ENCODE measurements at places on chromosomes 2 and 18.

DNA sequence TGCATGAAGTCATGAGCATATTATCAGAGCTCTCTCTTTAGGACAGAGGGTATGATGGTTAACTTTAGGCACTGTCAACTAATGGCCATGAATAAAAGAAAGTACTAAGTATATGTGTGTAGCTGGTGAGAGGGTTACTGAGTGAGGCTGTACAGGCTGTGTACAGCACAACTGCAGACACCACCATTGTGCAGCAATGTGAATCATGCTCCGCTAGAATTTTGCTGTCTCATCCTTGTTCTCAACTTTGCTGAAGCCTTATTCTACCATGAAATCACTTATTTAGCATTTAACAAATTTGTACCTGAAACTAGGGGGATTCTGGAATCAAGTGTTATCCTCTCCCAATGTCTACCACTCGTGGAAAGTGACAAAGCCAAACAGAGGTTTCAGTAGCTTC lies 414.9 kb downstream of the PLCL1 start:
- no peak for DNase-seq

DNA sequence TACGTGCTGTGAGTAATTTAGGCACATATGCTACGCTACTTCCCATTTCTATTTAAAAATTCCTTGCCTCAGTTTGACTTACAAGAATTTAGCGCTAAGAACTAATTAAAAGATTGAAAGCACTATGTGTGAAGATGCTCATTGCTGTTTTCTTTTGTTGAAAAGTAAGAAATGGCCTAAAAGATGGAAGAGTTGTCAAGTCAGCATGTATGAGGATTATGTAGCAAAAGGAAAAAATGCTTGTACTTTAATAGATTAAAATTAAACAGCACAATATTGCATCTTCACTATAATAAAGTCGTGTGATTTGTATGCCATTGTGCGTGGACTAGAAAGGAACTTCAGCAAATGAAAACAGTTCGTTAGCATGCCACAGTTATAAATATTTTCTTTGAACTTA lies 77.0 kb downstream of the COX7A2L start:
- no peak for DNase-seq

- no peak for DNase-seq
These were observed 99.2 kb upstream of the VRK2 start for GRCh38 chr2:57947398-57947797.

DNA sequence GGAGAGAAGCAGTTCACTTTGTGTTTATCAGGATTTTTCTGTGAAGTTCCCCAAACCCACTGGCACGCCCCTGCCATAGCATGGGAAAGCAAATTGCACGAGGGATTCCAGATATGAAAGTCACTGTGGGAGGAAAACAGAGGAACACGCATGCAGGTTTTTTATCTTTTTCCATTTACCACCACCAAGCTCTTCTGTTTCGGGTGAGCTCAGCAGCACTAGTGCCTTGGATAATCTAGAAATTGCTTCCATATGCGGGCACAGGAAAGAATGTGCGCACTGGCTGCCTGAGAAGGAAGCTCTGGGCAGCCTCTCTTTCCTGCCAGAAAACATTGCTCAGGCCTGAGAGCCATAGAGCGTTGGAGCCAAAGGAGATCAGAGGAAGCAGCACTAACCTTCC lies 65.9 kb upstream of the WIPF1 start:
- no peak for DNase-seq

DNA sequence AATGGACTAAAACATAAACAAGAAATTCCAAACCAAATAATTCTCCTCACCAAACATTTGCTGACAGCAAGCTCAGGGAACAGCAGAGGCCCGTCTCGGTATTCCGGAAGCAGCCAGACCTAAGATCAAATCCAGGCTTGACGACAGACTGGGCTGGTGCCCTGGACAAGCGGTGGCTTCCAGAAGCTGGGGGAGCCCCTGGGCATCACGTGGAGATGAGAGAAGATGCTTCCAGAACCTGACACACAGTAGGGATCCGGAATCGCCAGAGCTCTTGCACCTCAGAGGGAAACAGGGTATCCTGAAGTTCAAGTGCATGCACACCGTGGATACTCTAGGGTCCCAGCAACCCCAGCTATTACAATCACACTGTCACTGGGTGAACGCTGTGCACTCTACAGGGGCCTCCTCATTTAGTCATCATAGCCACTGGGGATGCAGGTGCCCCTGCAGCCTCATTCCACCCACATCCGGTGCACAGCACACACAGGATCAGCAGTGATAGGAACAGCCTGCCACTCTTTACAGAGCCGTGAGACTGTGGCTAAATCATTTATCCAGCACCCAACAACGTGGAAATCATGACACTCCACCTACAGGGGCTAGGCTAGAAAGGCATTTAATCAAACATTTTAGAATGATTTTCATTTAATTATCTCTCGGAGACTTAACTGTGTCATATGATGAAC lies 102.6 kb downstream of the HDAC4 start:
- no peak for DNase-seq

DNA sequence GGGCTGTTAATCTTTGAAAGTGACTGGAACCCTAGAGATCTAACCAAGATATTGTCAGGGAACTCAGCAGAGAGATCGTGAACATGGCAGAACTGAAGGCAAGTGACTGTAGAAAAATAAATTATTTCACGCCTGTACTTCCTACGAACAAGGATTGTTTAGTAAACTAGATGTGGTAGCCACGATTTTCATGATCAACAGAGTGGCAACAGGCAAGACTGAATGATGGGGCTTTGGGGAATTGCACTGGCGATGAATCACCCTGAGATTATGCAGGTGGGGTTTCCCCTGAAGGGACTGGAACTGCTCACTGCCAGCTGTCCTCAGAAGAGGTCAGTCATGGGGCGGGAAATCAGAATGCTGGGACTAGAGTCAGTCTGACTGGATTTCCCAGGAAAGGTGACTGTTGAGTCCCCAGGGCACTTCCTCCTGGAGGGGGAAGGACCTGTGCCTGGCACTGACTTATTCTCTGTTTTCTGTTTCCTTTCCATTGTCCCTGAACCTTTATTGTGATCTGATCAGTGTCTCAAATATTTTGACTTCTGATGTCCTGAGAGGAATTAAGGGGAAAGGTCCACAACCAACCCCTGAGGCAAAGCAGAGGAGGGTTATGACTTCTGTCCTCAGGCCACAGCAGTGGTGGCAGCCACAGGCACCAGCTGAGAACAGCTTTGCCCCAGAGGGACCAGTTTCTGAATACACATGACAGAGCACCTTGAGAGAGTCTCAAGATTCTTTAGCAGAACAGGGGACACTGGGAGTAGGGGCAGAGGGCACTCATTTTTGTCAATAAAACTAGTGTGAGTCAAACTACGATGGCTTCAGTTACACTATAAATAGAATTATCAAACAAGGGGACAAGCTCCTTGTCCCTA lies 70.0 kb downstream of the NAB1 start:
- peak; percentile 19 for DNase-seq

GRCh38 chr2:65275141-65275915 lies 47.7 kb downstream of the ACTR2 start:
- DNase-seq, result peak; percentile 73

DNA sequence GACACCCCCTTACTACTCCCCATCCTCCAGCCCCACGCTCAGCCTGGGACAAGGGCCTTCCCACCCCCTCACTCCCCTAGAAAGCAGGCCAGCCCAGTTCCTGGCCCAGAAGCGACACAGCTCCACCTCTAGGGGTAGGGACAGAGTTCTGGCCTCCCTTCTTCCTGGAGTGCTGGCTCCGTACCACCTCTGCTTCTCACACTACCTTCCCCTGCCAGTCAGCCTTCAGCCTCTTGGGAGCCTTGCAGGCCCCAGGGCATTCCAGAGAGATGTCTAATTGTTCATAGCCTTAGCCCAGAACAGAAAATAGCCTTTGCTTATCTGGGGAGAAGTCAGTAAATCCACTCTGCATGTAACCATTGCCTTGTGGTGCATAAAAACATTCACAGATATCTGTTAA lies 13.1 kb upstream of the CATIP start:
- DNase-seq, result no peak

- no peak for DNase-seq
These were observed 24.6 kb downstream of the KCNE4 start for GRCh38 chr2:223076573-223076972.

DNA sequence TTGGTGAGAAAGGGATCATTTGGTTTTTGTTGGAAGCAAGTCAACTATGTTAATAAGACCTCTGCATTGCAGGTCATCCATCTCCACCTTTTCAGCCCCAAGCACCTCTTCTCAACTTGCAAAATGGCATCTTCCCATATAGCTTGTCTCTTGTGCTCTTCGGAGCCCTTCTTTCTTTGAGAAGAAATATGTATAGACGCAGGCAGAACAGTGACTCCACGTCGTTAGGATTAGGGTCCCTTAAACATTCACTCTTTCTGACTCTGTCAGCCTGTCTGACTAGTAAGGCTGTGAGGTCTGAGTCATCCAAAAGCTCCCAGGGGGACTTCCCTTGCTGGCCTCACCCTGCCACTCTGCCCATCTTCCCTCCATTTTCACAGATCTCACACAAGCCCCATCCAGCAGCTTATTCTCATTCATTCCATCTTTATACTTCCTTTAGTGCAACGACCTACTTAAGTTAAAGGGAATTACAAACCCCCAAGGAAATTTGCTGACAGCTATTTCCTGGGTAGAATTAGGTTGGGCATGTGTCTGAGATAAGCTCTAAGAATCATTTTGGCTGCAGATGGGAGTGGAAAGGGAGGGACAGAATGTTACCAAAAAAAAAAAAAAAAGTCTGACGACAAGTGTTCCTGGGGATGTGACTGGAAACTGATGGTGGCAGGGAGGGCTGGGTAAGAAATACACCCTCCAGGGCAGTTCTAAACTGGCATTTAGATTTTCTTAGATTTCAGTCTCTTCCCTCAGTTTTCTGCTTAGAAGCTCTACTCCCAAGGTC lies 37.7 kb upstream of the MEX3C start:
- peak; percentile 23 for DNase-seq

GRCh38 chr2:226211439-226211838 lies 588.2 kb downstream of the IRS1 start:
- DNase-seq, result no peak

- no peak for DNase-seq
These were observed 160.7 kb downstream of the ALPK2 start for GRCh38 chr18:58468191-58468590.

- no peak for DNase-seq
These were observed 27.2 kb downstream of the SERPINB8 start for GRCh38 chr18:63997041-63997440.

DNA sequence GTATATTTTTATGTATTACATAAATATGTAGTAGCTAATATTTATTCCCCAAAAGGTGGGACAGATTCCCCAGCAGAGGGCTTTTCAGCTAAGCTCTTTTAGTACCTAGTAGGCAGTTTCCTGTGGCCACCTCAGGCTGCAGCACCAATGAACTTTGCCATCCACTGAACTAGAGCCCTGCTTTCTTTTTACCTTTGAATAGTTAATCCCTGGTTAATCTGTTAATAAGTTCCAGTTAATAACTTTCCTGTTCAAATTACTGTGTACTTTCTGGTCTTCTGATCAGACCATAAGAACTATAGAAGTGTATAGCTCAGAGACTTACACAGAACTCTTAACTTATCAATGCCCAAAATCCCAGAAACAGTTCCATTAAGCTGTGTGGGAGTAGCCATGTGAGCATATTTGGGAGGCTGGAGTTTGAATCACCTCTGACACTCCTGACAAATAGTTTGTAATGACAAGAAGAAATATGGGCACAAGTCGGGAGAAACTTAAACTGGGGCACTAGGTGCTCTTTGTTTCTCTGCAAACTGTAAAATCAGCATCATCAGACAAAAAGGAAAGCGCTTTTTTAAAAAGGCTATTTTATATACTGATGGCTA lies 40.0 kb downstream of the ASXL2 start:
- no peak for DNase-seq

DNA sequence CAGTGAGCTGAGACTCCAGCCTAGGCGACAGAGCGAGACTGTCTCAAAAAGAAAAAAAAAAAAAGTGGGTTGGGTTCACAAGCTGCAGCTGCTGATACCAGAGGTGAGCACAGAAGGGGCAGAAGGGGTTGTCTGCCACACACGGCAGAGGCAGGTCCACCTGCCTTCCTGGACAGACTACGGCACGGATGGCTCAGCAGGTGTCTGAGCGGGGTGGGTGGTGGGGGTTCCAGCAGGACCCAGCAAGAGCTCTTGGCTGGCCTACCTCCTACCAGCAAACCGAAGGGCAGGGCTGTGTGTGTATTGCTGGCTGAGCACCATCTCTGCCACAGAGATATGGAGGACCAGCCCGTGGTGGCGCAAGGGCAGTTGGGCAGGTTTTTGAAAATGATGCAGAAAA lies 130.4 kb upstream of the ASB18 start:
- no peak for DNase-seq

- DNase-seq, result no peak
These were observed 74.5 kb downstream of the CABLES1 start for GRCh38 chr18:23209796-23210195.

DNA sequence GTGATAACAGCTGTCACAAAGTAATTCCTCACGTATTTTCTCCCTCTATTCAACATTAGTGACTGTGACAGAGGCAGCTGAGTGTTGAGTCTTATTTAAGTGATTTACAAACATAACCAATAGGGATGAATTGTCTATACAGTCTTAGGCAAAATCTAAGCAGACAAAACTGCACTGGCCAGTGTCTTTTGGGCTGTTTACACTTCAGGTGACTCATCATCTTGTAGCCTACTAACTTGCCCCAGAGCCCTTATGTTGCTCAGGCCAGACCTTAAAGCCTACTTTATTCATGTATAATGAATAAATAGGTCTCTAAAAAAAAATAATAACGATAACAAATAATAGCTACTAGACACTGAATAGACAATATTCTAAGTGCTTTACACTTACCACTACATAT lies 17.2 kb downstream of the THOC1 start:
- DNase-seq, result no peak

GRCh38 chr2:232365621-232366321 lies 12.8 kb upstream of the ALPP start:
- DNase-seq, result peak; percentile 75

DNA sequence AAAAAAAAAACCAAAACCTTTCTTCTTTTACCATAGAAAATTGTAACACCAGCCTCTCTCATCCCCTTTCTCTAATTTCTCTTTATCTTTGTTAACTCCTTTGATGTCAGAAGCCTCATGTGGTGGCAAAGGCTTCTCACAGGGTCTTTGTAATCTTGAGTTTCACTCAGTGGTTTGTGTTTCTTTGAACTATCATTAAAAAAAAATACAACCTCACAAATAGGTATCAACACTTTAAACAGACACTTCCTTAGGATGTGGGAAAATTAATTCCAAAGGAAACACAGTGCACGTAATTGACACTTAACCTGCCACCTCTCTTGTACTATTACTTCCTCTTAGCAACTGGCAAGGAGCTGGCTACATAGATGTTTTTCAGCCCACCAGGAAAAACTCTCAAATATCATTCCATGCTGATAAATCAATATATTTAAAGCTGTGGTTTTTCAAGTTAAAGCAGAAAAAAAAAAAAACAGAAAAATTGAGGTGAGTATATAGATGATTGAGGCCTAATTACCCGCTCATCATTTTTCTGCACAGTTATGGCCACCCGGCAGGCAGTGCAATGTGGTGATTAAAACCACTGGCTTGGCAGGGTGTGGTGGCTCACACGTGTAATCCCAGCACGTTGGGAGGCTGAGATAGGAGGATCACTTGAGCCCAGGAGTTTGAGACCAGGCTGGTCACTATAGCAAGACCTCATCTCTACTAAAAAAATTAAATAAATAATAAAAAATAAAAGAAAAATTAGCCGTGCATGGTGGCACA lies 193.5 kb downstream of the MYO3B start:
- DNase-seq, result no peak

Data from iPS-NIHi11 (cell line).